Activated CD4-positive, alpha-beta memory T cell treated with anti-CD3 and anti-CD28 coated beads for 36 hours (primary cell): ENCODE measurements at places on chromosomes 4 and X. TPM values are rescaled to one million over a fixed set of nuclear protein-coding genes. Genes with fewer than 3 reads are reported as not detected.
A peak's percentile ranks its signal among the peaks of the same experiment; 100 is the strongest.

- DNase-seq, result peak; percentile 16
Measured at GRCh38 chrX:48924270-48924669, 5.4 kb upstream of the PIM2 start.

GRCh38 chr4:144288011-144288903 lies 147.7 kb upstream of the GYPA start:
- DNase-seq, result no peak

Gene NWD2
- not detected for total RNA-seq

- peak; percentile 71 for DNase-seq
Measured at GRCh38 chr4:7852568-7853185, 87.0 kb downstream of the AFAP1 start.

DNA sequence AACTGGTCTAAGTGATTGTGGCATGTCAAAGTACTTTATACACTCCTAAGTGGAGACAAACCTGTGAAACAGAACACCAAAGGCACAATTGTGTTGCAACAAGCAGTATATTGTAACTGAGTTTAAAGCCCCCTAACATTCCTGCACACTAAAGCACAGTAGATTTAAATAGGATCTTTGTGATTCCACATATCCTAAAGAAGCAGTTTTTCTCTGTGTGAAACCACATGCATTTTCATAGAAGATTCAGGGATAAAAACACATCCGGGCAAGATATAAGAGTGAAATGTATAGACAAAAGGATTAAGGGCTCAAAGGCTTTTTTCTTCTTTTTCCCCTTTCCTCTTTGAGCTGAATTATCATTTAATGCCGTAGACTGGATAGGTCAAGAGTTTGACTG lies 82.2 kb downstream of the ANK2 start:
- DNase-seq, result no peak

Gene EBP
- total RNA-seq, result 149 TPM

Gene CT45A5
- not detected for total RNA-seq

Gene CDS1
- 0.17 TPM for total RNA-seq

Gene CDX4
- not detected for total RNA-seq

DNA sequence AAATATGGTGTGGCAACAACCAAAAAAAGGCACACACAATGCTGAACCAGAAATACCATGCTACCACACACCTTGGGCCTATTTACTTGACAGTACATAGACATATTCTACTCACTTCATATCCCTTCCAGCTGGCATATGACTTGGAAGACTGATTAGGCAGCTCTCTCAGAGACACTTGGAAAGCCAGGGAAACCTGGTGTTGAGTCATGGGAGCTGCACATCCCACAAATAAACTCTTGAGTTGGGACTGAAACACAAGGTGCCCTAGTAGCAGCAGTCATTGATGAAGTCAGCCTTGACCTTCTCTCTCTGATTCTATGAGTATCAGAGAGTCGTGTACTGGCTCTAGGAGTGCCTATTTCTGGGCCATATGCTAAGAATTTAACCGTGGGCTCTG lies 776.6 kb upstream of the LCORL start:
- no peak for DNase-seq
